ENCODE measurements at places on chromosomes 3 and 15.

DNA sequence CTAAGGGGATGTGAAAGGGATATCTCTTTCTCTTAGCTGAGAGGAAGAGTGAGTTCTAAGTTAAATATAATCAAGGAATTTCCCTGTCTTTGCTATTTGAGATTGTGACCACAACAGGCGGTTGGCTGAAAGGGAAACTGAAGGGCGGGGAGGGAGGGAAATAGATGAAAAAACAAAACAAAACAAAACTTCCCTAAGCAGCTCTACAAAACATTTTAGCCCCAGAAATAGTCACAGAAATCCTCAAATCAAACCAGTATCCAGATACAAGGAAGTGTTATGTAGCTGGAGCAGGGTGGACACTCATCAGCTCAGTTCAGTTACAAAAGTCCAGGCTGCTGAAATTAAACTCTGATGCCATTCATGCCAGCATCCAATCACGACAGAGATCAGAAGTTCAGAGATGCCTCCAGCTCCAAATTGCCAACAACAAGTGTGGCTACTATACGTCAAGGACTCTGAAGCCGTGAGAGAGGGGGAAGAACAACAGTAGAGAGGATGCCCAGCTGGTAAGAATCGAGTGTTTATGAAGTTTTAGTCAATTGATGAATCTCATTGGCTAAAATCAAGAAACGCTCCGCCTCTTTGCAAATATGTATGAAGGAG is 319 bp upstream of the TP63 start:
- no peak for DNase-seq

GRCh38 chr15:55218056-55218455 is 21.3 kb upstream of the RSL24D1 start:
- no peak for DNase-seq

DNA sequence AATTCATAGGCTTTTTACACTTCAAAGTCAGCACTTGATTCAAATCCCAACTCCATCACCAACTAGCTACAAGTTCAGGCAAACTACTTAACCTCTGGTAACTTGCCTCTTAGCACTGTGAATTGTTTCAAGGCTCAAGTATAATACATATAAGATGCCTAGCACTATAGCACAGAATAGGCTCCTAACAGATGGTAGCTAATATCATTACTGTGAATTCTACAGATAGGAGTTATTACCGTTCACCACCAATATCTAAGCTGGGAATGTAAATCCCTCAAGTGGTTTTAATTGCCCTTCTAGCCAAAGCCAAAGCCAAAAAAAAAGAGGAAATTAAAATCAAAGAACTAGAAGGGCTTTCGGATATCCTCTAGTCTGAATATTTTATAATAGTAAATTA is 15.4 kb downstream of the DLG1 start:
- DNase-seq = no peak

DNA sequence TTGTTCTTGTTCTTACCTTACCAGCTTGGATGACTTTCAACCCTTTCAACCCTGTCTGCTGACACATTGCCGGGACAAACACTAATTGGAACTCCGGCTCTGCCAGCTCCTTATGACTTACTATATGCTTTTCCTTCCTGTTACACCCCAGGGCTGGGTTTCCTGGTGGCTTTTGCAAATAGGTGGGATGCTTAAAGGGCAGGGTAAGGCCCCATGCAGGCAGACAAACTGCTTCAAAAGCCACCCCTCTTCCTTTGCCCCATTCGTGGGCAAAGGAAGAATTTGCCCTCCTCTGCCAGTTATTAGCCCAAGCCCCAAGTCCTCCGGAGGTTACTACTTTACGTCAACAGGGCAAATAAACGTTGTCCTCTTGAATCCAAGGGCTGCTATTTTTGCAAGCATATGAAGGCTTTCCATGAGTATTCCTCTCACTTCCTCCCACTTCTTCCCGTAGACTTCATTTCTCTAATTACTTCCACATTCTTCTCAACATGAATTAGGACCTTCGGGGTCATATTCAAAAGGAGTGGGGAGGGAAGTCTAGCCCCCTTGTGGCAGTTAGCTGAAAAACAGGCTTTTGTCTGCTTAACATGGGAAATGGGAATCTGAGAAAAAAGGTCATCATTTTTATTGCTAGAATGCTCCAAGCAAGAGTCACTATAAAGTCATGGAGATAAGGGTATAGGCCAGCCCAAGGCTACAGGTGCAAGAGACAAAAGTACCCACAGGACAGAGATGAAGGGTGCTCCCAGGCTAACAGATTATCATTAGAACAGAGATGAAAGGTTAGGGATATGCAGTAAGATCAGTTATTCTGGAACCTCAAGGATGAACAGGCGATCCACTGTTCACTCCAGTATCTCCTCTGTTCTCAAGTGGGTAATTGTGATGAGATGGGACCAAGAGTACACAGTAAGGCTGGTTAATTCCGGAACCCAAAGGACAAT is 56.3 kb upstream of the FSTL1 start:
- DNase-seq = no peak

GRCh38 chr15:71471347-71471746 is 339.0 kb upstream of the NR2E3 start:
- no peak for DNase-seq

DNA sequence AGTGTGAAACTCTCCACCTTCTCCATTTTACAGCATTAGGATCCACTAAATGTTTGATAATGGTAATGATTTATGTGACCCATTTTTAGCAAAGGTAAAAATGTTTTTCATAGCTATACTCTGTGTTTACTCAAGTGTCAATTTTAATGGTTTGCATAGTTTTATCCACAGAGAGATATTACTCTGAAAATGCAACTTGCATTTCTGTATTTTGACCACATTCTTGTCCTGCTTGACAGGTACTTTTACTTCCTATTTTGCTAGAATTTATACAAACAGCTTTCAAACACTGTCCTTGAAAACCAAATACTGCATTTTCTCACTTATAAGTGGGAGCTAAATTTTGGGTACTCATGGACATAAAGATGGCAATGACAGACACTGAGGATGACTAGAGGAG is 62.9 kb downstream of the SERPINI1 start:
- DNase-seq = no peak

- no peak for DNase-seq
Observed at GRCh38 chr15:82799183-82799841, 6.6 kb downstream of the FSD2 start.

Measured in activated CD4-positive, alpha-beta T cell treated with anti-CD3 and anti-CD28 coated beads, Interleukin-2, amount 50 U/mL, for 24 hours (primary cell).